PC-3 (cell line): ENCODE measurements at places on chromosomes 5 and 9. TPM values are rescaled to one million over a fixed set of nuclear protein-coding genes. Genes with fewer than 3 reads are reported as not detected.

DNA sequence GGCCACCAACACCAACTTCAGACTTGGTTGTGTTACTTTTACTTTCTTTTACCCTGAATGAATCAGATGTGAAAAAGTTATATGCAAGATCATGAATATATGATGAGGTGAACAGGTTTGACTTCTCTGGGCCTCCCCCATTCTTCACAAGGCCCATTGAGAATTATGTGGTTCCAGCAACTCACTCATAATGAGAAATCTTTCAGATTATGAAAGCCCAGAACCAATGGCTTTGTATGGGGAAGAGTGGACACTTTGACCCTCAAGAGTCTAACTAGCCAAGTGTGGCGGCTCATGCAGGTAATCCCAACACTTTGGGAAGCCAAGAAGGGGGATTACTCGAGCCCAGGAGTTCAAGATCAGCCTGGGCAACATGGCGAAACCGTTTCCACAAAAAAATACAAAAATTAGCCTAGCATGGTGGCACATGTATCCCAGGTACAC is 16.1 kb upstream of the LNPEP start:
- H3K4me1 ChIP-seq: peaks cover 18% of the 10 kb centered on the region
- H3K27me3 ChIP-seq: no peaks in the 10 kb centered on the region

DNA sequence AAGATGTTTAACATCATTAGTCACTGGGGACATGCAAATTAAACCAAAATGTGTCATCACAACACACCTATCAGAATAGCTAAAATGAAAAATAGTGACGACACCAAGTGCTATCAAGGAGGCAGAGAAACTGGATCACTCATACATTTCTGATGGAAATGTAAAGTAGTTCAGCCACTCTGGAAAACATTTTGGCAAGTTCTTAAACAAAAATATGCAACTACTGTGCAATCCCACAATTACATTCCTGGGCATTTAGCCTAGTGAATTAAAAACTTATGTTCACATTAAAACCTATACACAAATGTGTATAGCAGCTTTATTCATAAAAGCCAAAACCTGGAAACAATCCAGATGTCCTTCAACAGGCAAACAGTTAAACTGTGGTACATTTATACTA is 53.1 kb downstream of the SVEP1 start:
- H3K4me1 ChIP-seq: no peaks in the 10 kb centered on the region
- peak; percentile 39 for DNase-seq
- no peak overlapping the region for H3K4me3 ChIP-seq
- H3K27ac ChIP-seq: no peak overlapping the region

- H3K4me1 ChIP-seq: peaks cover 15% of the 10 kb centered on the region
- no peaks in the 10 kb centered on the region for H3K27me3 ChIP-seq
- no peak overlapping the region for H3K27ac ChIP-seq
- H3K36me3 ChIP-seq: peaks cover 22% of the 10 kb centered on the region; the same call in 1 of the 2 replicates
- no peak overlapping the region for H3K4me3 ChIP-seq
These were observed 832 bp downstream of the EIF4EBP3 start for GRCh38 chr5:140548300-140548688.

DNA sequence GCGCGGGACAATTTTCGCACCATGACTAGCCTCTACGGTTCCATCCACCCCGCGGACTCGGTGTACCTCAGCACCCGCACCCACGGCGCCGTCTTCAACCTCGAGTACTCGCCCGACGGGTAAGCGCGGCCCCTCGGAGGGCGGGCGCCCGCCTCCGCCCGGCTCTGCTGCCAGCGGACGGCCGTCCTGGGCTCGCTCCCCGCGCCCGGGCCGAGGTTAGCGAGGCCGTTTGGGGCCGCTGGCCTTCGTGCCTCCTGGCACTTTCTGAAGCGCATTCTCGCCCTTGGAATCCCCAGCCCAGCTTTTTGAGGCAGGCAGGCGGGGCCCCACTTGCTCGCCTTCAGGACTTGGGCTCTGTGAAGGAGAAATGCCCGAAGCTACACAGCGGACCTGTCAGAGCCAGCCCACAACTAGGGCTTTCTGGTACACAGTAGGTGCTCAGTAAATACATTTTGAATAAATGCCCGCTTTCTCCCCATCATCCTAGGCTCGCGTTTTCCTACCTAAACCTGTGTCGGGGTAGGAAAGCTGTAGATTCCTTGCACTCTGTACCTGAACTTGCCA is 772 bp downstream of the DCAF10 start:
- DNase-seq: peak; percentile 7
- H3K4me1 ChIP-seq: peaks cover 3% of the 10 kb centered on the region; the same call in 1 of the 2 replicates
- peak overlapping the region; percentile 25 for H3K27ac ChIP-seq
- no peaks in the 10 kb centered on the region for H3K36me3 ChIP-seq

DNA sequence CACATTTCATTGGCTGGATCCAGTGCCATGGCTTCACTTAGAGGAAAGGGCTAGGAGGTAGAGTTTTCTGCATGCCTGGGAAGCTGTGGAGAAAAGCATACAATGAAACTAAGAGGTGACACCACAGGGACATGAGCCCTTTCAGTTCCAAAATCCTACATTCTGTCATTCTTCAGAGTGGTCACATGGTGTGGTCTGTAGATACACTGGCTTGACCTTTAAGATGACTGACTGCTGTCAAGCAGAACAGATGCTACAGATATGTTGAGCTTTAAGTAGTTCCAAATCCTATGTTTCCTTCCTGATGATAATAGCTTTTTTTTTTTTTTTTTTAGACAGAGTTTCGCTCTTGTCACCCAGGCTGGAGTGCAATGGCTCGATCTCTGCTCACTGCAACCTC is 26.2 kb downstream of the DMRT3 start:
- H3K27ac ChIP-seq: no peak overlapping the region
- no peaks in the 10 kb centered on the region for H3K4me1 ChIP-seq
- H3K27me3 ChIP-seq: no peaks in the 10 kb centered on the region
- DNase-seq: no peak

Gene TAL2
- total RNA-seq: not detected in 2 replicates

Gene MYMK
- not detected in 2 replicates for total RNA-seq
